ENCODE measurements at places on chromosomes 2 and 18.
A peak's percentile ranks its signal among the peaks of the same experiment; 100 is the strongest.

GRCh38 chr18:21112140-21112473 lies 494 bp upstream of the ROCK1 start:
- DNase-seq: no peak

DNA sequence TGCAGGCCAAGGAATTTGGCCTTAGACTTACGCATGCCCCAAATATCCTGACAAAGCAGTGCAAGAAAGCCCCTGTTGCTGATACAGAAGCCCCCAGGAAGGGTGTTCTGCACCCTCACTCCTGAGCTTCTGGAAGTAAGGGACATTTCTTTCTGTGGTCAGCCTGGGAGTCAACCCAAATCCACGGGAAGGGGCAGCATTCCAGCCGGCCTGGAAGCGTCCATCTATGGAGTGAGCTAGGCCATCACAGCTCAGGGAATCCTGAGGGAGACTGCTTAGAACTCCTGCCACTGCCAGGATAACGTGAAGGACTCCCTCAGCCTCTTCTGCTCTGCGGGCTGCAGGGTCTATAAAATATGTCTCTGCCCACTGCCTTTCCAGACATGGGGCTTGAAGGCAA lies 173.9 kb downstream of the ANAPC1 start:
- DNase-seq: no peak

DNA sequence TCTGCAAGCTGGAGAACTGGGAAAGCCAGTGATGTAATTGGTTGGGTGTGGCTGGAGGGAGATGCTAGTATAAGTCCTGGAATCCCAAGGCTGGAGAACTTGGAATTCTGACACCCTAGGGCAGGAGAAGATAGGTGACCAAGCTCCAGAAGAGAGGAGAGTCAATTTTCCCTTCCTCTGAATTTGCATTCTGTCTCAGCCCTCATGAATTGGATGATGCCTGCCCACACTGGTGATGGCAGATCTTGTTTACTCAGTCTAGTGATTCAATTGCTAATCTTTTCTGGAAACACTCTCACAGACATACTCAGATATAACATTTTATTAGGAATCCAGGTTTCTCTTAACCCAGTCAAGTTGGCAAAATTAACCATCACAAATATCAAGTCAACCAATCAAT lies 287.2 kb downstream of the RDH14 start:
- no peak for DNase-seq

GRCh38 chr18:33135951-33136660 lies 304.4 kb downstream of the CCDC178 start:
- no peak for DNase-seq

DNA sequence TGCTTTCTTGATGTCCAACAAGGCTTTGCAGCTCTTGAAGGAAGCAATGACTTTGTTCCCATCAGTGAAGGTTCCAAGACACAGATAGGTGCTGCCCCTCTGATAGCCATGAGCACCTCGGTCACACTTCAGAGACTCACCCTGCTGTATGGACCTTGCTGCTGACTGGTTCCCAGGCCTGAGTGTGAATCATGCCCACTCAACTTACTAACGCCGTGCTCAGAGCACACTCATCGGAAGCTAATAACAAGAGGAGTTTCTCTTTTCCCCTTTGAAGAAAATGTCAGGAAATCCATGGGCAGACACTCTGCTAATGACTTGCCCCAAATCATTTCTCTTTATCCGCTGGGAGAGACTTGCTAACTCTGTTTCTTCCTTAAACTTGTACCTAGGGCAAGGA lies 83.8 kb upstream of the ARL4C start:
- no peak for DNase-seq

DNA sequence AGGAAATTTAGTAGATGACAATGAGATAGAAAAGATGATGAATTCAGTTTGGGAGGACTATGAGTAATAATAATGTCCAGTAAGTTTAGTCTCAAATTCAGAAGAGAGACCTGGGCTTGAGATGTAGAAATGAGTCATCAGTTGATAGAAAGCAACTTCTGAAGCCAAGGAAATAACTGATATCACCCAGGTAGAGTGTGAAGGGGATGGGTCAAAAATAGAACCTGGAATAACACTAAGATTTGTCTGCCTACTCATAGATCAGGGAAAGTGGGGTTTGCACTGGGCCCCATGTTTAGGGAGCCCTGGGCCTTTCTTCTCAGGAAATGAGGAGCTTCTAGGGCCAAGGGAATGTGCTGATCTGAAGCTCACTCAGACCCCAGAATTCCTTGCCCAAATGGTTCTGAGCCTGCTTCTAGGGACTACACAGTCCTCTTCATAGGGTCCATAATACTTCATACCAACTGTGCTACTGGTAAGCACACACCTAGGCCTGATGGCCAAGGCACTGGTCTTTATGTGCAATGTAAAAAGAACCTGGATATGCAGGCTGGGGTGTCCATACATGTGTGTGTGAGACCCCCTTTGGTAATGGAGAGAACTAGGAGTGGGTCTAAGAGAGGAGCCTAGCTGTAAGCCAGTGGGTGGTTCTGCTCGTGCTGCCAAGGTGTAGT lies 141.2 kb downstream of the IKZF2 start:
- no peak for DNase-seq

DNA sequence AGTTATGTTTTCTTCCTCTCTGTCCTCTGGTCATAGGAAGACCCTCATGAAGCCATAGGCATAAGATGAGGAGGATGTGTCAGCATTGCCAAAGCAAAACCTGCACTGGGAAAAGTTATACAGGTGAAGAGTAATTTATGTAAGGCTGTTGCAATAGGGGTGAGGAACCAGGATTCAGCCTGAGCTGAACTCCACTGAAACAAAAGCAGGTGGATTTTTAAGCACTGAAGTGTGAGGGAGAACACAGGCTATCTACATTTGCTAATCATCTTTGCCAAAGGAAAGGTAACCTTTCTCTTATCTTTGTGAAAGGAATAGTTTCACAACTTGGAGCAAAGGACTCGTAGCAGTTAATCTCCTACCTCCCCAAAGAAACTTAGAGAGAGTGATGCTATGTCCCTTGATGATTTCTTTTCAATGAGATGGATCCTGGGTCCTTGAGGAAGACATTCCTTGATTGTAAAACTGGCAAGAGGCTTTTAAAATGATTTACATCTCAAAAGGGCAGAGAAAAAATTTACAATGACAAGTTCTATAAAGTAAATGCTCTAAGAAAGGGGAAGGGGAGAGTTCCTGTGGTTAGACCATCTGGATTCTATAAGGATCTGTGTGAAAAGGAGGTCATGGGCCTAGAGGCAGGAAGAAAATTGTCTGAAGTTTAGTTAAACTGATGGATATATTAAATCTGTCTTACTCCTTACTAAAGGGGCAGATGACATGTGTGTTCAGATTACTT lies 385.4 kb upstream of the CDH7 start:
- DNase-seq: no peak

- no peak for DNase-seq
Measured at GRCh38 chr2:48723129-48723528, 32.4 kb downstream of the LHCGR start.

- DNase-seq: no peak
Measured at GRCh38 chr2:26299471-26300101, 46.4 kb upstream of the SELENOI start.

- peak; percentile 63 for DNase-seq
Measured at GRCh38 chr2:60581433-60582282, 28.2 kb upstream of the BCL11A start.

DNA sequence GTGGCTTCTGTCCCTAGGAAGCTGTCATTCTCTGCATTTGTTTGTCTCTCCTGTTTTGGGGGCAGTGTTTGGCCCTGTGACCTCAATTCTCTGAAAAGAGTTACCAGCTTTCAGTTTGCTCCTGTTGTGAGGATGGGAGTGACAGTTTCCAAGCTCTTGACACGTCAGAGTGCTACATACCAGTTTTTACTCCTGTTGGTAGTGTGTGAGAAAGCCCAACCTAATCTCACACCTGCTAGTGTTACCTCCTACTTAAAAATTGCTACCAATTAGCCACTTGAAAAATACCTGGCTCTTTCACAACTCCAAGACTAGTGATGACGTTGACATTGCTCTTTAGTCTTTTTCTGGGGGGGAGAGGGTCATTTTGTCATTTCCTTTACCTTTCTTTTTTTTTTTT lies 14.1 kb downstream of the SKA1 start:
- DNase-seq: no peak

- no peak for DNase-seq
Measured at GRCh38 chr2:106623456-106623855, 136.3 kb downstream of the CD8B2 start.

DNA sequence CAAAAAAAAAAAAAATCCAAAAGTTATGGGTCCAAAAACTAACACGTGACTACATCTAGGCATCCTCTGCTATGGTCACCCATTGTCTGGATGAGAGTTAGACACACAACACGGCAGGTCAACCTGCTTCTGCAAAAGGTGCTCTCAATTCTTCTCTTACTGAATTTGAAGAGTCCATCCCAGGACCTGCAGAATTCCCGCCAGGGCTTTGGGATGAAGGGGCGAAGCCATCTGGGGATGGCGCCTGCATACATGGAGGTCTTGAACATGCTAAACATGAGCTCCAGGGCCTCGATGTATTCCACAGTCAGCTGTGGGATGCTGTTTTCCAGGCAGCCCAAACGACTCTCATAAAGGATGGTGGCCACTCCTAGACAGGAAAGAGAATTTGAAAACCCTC lies 19.1 kb downstream of the CYP27C1 start:
- DNase-seq: no peak

DNA sequence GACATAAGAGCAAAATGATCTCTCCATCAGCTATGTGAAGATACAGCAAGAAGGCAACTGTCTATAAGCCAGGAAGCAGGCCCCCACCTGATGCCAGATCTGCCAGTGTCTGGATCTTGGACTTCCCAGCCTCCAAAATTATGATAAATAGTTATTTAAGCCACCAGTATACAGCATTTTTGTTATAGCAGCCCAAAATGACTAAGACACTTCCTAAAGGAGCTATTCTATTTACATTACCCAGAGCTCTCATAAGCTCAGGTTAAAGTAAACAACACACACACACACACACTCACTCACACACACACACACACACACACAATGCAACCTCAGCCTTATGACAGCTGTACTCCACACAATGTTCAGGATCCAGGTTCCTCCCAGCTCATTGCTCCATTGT lies 5.7 kb upstream of the YPEL5 start:
- no peak for DNase-seq

All from H54 (cell line).